ENCODE measurements at places on chromosomes 7 and 10. TPM values are rescaled to one million over a fixed set of nuclear protein-coding genes. Genes with fewer than 3 reads are reported as not detected.

RP9 gene
- 16.0 TPM for total RNA-seq

PCDH15 gene
- total RNA-seq, result not detected

ARPC1A gene
- total RNA-seq, result 206 TPM

CHAT gene
- not detected for total RNA-seq

LIPM gene
- not detected for total RNA-seq

RSPH10B2 gene
- 0.05 TPM for total RNA-seq

ABCB1 gene
- 42.0 TPM for total RNA-seq

Data from mammary microvascular endothelial cell (primary cell).